ENCODE measurements at places on chromosomes 13 and 19. TPM values are rescaled to one million over a fixed set of nuclear protein-coding genes. Genes with fewer than 3 reads are reported as not detected.

Gene FPR1
- total RNA-seq, result 19.3 TPM

Gene POU2F2
- 2.9 TPM for total RNA-seq

Gene SBK2
- not detected for total RNA-seq

DNA sequence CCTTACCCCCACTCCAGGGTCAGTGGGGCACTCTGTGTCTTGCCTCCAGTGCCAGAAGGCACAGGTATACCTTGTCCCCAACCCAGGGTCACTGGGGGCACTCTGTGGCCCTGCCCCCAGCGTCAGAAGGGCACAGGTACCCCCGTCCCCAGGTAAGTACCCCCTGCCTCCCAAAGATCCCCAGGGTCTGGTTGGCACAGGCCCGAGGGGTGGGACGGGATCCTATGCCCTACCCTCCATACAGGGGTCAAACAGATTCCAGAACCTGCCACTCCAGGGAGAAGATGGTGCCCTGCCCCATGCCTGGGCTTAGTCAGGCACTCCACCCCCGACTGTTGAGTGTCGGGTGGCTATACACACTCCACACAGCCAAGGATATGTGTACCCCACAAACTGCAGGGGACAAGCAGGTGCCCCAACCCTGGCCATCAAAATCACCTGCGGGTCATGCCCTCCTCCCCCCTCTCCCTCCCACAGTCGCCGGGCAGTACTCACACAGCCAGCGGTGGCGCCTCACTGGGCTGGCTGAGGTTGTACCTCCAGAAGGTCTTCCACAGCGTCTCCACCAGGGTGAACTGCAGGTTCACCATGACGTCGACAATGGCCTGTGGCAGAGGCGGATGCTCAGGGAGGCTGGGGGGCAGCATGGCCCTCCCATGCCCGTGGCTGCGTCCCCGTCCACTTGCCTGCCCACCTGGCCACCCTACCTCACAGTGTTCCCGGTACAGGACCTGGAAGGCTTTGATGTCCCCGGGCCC lies 13.8 kb downstream of the DCAF15 start:
- no peak for DNase-seq

DNA sequence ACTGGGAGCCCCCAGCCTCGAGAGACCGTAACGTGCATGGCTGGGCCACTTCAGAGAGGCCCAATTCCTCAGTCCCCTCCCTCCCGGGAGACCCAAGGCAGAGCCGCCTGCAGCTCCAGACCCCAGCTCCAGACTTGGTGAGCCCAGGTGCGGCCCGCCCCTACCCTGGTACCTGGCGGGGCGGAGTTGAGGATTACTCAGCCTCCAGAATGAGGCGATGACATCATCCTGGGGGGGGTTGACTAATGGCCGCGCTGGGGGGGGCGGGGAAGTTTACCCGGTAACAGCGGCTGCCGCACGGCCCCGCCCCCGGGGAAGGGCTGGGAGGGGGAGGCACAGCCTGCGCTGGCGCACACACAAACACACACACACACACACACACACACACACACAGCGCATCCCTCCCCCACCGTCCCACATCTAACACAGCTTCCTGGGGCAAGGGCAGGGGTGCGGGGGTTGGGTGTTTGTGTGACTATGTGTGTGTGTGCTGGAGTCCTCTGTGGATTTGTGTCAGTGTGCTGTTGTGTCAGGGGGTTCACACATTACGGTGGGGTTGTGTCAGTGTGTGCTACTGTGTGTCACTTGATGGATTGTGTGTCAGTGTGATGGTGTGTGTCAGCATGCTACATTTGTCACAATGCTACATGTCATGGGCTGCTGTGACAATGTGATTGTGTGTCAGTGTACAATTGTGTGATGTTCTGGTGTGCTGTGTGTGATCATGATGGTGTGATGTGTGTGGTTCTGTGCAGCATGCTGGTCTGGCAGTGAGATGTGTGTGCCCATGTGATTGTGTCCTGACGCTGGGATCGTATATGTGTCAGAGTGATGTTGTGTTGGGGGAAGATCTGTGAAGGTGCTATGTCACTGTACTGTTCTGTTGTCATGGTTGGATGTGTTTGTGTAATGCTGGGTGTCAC lies 10.3 kb upstream of the BBC3 start:
- DNase-seq, result peak; percentile 76

- DNase-seq, result no peak
Observed at GRCh38 chr13:38417727-38418126, 68.1 kb downstream of the UFM1 start.

DNA sequence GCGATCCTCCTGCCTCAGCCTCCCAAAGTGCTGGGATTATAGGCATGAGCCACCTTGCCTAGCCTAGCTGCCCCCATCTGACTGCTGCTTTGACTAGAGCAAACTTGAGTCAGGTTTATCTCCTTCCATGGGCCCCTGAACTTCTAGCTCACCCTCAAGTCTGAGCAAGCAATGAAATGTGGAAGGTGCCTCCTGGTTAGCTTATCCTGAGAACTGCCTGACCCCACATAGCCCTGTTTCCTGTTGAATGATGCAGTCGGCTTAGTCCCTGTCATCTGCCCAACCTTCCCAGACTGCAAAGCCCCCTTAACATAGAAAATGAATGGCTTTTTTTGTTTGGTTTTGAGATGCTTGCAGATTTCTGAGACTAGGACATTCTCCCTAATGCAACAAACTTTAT lies 8.9 kb upstream of the TMEM160 start:
- DNase-seq, result no peak

DNA sequence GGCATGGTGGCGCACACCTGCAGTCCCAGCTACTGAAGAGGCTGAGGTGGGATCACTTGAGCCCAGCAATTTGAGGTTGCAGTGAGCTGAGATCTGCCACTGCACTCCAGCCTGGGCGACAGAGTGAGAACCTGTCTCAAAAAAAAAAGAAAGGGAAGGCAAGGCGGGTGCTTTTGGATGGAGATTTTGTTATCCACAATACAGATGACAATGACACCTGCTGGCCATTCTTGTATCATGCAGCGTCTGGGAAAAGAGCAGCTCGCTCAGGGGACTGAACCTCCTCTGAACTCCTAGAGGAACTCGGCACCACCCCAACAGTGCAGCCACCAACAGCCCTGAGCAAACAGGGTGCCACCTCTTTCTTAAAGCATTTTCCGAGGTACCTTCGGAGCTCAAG lies 22.8 kb downstream of the HAUS8 start:
- DNase-seq, result peak; percentile 48

DNA sequence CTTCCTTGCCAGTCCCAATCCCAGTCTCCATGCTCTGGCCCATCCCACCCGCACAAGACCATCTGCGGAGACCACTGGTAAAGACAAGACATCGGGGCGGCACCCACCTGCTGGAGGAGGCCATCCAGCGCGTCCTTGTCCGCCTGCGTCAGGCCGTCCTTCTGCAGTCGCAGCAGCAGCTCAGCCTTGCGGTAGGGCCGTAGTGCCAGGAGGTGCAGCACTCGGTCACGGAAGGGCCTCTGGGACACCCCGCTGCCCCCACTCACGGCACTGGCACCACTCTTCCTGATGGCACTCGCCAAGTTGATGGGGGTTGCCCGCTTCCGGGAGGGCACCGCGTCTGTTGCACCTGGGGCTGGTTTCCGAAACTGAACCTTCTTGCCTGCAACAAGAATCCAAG lies 23.5 kb upstream of the ISYNA1 start:
- DNase-seq, result peak; percentile 38

DNA sequence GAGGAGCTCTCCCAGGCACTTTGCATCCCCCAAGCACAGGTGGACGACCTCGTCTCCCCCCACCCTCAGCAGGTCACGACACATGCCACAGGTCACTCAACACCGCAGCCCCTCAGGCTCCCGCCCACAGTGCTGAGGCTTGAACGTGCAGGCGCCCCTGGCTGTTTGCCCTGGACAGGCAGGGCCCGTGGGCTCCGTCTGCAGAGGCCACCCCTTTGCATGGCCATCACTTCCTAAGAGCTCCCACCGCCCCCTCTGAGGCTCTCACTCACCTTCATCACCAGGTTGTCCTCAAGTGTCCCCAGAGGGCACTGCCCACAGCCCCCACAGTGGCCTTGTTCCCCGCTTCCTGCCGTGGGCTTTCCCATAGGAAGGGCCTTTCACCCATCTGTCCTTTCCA lies 132.1 kb upstream of the MCF2L start:
- DNase-seq, result no peak

DNA sequence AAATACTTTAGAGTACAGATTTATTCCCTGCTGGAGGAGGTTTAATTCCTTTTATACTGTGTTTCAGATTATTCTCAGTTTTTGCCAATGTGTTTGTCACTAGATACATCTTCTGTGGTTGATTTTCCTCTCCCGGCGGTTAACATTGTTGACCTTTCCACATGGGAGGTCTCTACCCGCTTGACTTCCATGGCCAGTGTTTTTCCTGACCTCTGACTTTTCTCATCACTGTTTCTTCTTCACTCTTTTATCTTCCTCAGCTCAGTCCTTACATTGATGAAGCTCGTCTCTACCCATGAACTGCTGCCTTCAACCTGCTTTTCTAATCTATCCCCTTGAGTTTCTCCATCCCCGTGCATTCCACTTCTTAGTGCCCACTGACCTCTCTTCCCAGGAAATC lies 517.4 kb downstream of the GPC6 start:
- no peak for DNase-seq

- peak; percentile 83 for DNase-seq
Observed at GRCh38 chr19:48636859-48637448, at the start of gene DBP. DBP (minus strand) TSS chr19:48637379; CDS start chr19:48636994, 385 bp downstream.

GRCh38 chr13:49840266-49840665 lies 47.8 kb upstream of the KPNA3 start:
- peak; percentile 67 for DNase-seq
